Naive B cell (primary cell): ENCODE measurements at places on chromosomes 7 and 10. TPM values are rescaled to one million over a fixed set of nuclear protein-coding genes. Genes with fewer than 3 reads are reported as not detected.

Gene BNIP3
- polyA plus RNA-seq, result 9.3 TPM

Gene WDR11
- 59.0 TPM for polyA plus RNA-seq

Gene TUBAL3
- not detected for polyA plus RNA-seq

Gene IFIT2
- polyA plus RNA-seq, result 9.4 TPM

Gene NOS3
- polyA plus RNA-seq, result 1.2 TPM

DNA sequence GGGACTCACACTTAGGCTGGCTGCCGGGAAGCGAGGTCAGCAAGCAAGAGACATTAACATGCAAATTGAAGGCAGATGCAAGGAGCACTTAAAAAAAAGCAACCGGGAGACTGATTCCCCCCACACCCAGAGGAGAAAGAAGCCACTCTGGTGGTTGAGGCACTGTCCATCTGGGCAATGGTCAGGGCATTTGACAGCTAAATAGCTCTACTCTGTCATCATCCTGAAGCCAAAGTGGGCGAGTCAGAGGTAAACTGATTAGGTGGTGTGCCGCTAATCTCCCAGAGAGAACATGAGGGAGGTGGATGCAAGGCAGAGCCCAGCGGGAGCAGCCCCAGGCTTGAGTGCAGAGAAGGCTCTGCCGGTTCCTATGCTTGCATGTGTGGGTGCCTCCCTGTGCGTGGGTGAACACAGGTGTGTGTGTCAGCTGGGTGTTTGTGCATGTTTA lies 100.6 kb downstream of the PLXNA4 start:
- H3K36me3 ChIP-seq, result no peaks in the 10 kb centered on the region
- DNase-seq, result no peak
- no peaks in the 10 kb centered on the region for H3K4me1 ChIP-seq
- H3K27me3 ChIP-seq, result peaks cover 21% of the 10 kb centered on the region
- H3K4me3 ChIP-seq, result no peak overlapping the region
- no peak overlapping the region for H3K27ac ChIP-seq

Gene GBX1
- not detected for polyA plus RNA-seq

Gene SLC13A1
- polyA plus RNA-seq, result not detected

DNA sequence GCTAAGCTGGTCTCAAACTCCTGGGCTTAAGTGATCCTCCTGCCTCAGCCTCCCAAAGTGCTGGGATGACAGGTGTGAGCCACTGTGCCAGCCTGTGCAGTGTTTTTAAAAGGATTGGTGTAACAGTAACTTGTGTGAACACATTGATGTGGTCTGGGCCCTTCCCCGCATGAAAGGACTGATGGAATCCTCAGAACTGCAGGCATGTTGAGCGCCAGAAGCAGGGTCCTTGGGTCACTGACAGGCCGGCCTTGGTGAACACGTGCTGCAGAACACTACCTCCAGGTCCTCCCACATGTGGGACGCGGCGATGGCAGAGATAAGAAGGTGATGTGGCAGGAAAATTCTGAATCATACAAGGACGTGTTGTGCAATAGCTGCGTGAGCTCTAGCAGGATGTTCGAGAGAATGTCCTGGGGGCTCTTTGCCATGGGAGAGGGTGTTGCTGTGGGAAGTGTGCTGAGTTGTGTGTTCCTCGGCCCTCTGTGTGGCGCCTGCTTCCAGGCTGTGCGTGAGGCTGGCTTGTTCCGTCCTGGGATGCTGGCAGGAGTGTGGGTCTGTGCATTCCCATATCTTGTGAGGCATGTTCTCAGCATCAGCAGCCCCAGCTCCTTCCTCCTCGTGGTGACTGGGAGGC lies 68.2 kb downstream of the DNAJB6 start:
- no peak overlapping the region for H3K27ac ChIP-seq
- H3K4me1 ChIP-seq, result peaks cover 5% of the 10 kb centered on the region
- no peak for DNase-seq
- H3K4me3 ChIP-seq, result no peak overlapping the region

GRCh38 chr10:125164421-125164820 lies 4.1 kb upstream of the CTBP2 start:
- no peak for DNase-seq
- peaks cover 26% of the 10 kb centered on the region for H3K27me3 ChIP-seq
- no peak overlapping the region for H3K4me3 ChIP-seq

- no peaks in the 10 kb centered on the region for H3K4me1 ChIP-seq
- H3K27ac ChIP-seq, result no peak overlapping the region
- DNase-seq, result no peak
- H3K27me3 ChIP-seq, result peaks cover 4% of the 10 kb centered on the region
Measured at GRCh38 chr7:80766724-80767123, 128.3 kb downstream of the CD36 start.

GRCh38 chr10:117547016-117547715 lies 4.6 kb downstream of the EMX2 start:
- H3K4me3 ChIP-seq, result peak overlapping the region; percentile 59
- H3K36me3 ChIP-seq, result no peaks in the 10 kb centered on the region
- peaks cover 38% of the 10 kb centered on the region for H3K4me1 ChIP-seq
- H3K27ac ChIP-seq, result no peak overlapping the region
- peaks cover 85% of the 10 kb centered on the region for H3K27me3 ChIP-seq

GRCh38 chr7:44338600-44338999 lies 13.2 kb upstream of the CAMK2B start:
- peaks cover 4% of the 10 kb centered on the region for H3K27me3 ChIP-seq
- H3K4me3 ChIP-seq, result peak overlapping the region; percentile 23
- DNase-seq, result peak; percentile 76
- peaks cover 16% of the 10 kb centered on the region for H3K4me1 ChIP-seq

Gene SCIN
- not detected for polyA plus RNA-seq

GRCh38 chr10:43287056-43288007 lies 20.5 kb upstream of the RASGEF1A start:
- no peaks in the 10 kb centered on the region for H3K36me3 ChIP-seq
- no peak overlapping the region for H3K27ac ChIP-seq
- no peak overlapping the region for H3K4me3 ChIP-seq
- peaks cover 6% of the 10 kb centered on the region for H3K27me3 ChIP-seq

- peaks cover 7% of the 10 kb centered on the region for H3K36me3 ChIP-seq
- H3K4me1 ChIP-seq, result no peaks in the 10 kb centered on the region
- no peak for DNase-seq
- H3K4me3 ChIP-seq, result no peak overlapping the region
- H3K27me3 ChIP-seq, result peaks cover 38% of the 10 kb centered on the region
Measured at GRCh38 chr10:118870467-118871243, 115.9 kb upstream of the CACUL1 start.

Gene PSPH
- 5.8 TPM for polyA plus RNA-seq

DNA sequence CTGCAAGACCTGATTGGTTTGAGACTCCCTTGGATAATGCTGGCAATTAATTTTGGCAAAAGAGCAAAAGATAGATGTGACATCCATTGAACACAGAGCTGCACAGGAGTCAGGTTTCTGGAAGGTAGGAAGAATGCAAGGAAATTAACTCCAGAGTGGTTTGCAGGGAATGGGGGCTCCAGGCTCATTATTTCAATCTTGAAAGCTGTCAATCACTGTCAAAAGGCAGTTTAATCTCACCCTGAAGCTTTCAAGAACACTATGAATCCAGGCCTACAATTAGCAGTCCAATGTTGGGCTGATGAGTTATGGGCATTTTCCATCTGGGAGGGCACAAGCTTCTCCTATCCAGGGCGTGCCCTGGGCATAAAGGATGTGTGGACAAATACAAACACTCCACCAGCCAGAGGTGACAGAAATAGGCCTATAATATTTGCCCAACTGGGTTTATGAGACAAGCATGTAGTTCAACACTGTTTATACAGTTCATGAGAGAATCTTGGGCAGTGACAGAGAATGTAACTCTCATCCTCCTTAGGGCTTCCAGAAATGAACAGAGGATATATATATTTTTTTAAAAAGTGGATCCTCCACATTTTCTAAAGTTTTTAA lies 80.5 kb downstream of the KCNMA1 start:
- no peak for DNase-seq
- H3K4me1 ChIP-seq, result no peaks in the 10 kb centered on the region
- no peaks in the 10 kb centered on the region for H3K36me3 ChIP-seq

DNA sequence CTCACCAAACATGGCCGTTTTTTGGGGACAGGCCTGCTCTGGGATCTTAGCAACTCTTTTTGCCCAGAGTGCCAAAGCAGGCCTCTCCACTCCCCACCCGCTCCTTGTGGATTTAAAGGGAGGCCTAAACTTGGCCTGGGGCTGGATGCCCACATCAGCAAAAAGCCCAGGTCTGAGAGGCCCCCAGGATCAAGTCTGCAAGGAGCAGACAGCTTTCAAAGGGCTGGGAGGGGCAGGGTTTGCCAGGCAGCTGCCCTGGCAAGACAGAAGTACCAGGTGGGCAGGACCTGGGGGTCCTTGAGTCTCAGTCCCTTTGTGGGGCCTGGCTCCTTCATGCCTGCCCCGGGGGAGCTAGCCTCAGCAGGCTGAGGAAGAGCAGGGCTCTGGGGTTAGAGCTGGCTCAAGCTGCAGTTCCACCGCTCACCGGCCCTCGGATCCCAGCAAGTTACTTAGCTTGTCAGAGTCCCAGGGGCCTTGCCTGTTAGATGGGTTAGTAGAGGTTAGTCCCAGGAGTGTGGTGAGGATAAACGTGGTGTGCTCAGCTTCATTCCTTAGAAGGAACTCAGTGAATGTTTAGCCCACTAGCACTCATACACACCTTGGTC lies 56.2 kb downstream of the ARHGAP22 start:
- peaks cover 11% of the 10 kb centered on the region for H3K27me3 ChIP-seq
- DNase-seq, result no peak
- no peaks in the 10 kb centered on the region for H3K36me3 ChIP-seq
- peaks cover 13% of the 10 kb centered on the region for H3K4me1 ChIP-seq

- peak overlapping the region; percentile 30 for H3K27ac ChIP-seq
- H3K27me3 ChIP-seq, result peaks cover 12% of the 10 kb centered on the region
- H3K4me3 ChIP-seq, result no peak overlapping the region
- H3K36me3 ChIP-seq, result no peaks in the 10 kb centered on the region
- DNase-seq, result no peak
Measured at GRCh38 chr10:10855151-10855581, 162.5 kb upstream of the CELF2 start.
